ENCODE measurements at places on chromosomes 12 and 14. TPM values are rescaled to one million over a fixed set of nuclear protein-coding genes. Genes with fewer than 3 reads are reported as not detected.

- no peaks in the 10 kb centered on the region for H3K36me3 ChIP-seq
- H3K27me3 ChIP-seq = no peaks in the 10 kb centered on the region
- H3K4me1 ChIP-seq = peaks cover 1% of the 10 kb centered on the region
- no peak overlapping the region for H3K4me3 ChIP-seq
Observed at GRCh38 chr14:73945159-73945670, 4.7 kb downstream of the FAM161B start.

Gene BMAL2
- 0.72 TPM for total RNA-seq

Gene ATP6V1D
- 54.1 TPM for total RNA-seq

- H3K4me3 ChIP-seq = no peak overlapping the region
- H3K36me3 ChIP-seq = no peaks in the 10 kb centered on the region
- no peak for DNase-seq
- H3K27me3 ChIP-seq = no peaks in the 10 kb centered on the region
- no peaks in the 10 kb centered on the region for H3K4me1 ChIP-seq
Observed at GRCh38 chr12:60752589-60752988, 1156.8 kb downstream of the SLC16A7 start.

Gene TSPAN11
- 1.6 TPM for total RNA-seq

- H3K4me1 ChIP-seq = no peaks in the 10 kb centered on the region
- H3K27ac ChIP-seq = no peak overlapping the region
- H3K36me3 ChIP-seq = no peaks in the 10 kb centered on the region
Observed at GRCh38 chr12:124217508-124218242, 77.2 kb upstream of the RFLNA start.

GRCh38 chr14:39469094-39469710, 37.0 kb upstream of the FBXO33 start:
- no peaks in the 10 kb centered on the region for H3K27me3 ChIP-seq
- DNase-seq = no peak
- H3K27ac ChIP-seq = no peak overlapping the region
- no peaks in the 10 kb centered on the region for H3K4me1 ChIP-seq
- H3K4me3 ChIP-seq = no peak overlapping the region

Gene TEAD4
- 4.2 TPM for total RNA-seq

- DNase-seq = peak; percentile 35
- no peaks in the 10 kb centered on the region for H3K27me3 ChIP-seq
- H3K4me3 ChIP-seq = no peak within 1 kb of the TSS
- no peak within 1 kb of the TSS for H3K27ac ChIP-seq
- no peaks in the 10 kb centered on the region for H3K36me3 ChIP-seq
Observed at GRCh38 chr14:69879175-69880043, at the start of gene SMOC1. TSS of gene SMOC1 (plus strand) at chr14:69879416. CDS start at chr14:69879679, 263 bp downstream.

DNA sequence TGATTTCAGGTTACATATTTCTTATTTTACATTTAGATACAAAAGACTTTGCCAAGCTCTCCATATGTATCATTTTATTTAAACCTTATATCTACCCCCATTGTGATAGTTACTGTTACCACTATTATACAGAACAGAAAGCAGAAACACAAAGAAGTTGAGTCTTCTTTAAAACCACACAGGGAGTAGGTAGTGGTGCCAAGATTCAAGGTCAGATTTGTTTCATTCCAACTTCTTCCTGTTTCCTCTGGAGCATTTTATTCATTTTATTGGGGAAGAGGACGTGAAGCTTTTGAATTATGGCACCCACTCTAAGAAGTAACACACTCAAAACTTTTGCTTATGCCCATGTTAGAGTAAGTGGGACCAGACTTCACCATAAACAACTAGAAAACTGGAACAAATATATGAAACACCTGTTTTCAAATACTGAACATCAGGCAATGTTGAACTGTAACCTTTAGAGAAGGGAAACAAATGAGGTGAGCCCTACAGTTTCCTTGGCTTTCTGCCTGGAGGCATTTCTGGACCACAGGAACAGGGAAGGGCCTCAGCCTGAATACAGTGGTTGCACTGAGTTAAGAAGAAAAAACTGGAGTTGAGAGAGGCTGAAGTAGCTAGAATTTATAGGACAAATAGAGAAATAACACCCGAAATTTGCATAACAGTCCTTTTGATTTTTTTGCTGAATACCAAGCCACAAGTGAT, 160.4 kb upstream of the SSTR1 start:
- no peaks in the 10 kb centered on the region for H3K36me3 ChIP-seq
- H3K27ac ChIP-seq = no peak overlapping the region
- H3K27me3 ChIP-seq = no peaks in the 10 kb centered on the region
- H3K4me3 ChIP-seq = no peak overlapping the region
- DNase-seq = no peak
- H3K4me1 ChIP-seq = no peaks in the 10 kb centered on the region

DNA sequence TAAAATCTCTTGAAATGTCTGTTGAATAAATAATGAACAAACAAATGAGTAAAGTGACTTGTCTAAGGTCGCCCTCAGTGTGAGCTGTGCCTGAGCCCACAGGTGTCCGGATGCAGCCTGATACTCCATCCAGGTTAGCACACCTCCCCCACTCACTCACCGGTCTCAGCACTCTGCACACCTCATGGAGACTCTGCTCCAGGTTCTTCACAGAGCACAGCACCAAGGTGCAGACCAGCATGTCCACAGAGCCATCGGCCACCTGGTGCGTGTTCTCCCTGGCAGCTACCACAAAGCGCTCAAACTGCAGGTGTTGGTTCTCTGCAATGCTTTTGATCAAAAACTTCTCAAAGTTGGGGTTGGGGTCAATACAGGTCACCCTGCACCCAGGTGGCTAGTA, 4.1 kb upstream of the KRT7 start:
- peaks cover 7% of the 10 kb centered on the region for H3K4me1 ChIP-seq
- DNase-seq = no peak
- no peaks in the 10 kb centered on the region for H3K36me3 ChIP-seq

GRCh38 chr12:109432842-109433304, 44.2 kb downstream of the KCTD10 start:
- no peaks in the 10 kb centered on the region for H3K36me3 ChIP-seq
- peak; percentile 89 for DNase-seq
- no peaks in the 10 kb centered on the region for H3K27me3 ChIP-seq

- no peak for DNase-seq
- peaks cover 20% of the 10 kb centered on the region for H3K4me1 ChIP-seq
- H3K27me3 ChIP-seq = no peaks in the 10 kb centered on the region
Observed at GRCh38 chr12:98416845-98417244, 98.5 kb upstream of the TMPO start.

Gene TMEM132C
- total RNA-seq = 31.9 TPM

DNA sequence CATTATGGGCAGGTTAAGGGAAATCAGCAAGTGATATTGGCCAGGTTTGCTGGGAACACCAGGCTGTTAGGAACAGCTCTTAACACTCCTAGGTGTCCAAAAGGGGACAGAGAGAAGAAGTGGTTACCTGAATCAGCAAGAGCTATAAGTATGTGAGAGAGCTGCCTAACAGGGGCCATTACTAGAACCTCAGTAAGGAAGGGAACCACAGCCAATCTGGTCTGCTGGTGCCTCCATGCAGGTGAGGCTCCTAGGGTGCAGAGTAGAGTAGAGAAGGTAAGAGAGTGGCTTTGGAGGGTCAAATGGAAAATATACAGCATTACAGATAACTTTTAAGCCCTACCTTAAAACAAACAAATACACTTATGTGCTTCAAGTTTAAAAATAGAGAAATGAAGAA, 36.6 kb upstream of the CCT2 start:
- no peaks in the 10 kb centered on the region for H3K36me3 ChIP-seq
- no peak overlapping the region for H3K4me3 ChIP-seq
- no peak overlapping the region for H3K27ac ChIP-seq
- no peak for DNase-seq

DNA sequence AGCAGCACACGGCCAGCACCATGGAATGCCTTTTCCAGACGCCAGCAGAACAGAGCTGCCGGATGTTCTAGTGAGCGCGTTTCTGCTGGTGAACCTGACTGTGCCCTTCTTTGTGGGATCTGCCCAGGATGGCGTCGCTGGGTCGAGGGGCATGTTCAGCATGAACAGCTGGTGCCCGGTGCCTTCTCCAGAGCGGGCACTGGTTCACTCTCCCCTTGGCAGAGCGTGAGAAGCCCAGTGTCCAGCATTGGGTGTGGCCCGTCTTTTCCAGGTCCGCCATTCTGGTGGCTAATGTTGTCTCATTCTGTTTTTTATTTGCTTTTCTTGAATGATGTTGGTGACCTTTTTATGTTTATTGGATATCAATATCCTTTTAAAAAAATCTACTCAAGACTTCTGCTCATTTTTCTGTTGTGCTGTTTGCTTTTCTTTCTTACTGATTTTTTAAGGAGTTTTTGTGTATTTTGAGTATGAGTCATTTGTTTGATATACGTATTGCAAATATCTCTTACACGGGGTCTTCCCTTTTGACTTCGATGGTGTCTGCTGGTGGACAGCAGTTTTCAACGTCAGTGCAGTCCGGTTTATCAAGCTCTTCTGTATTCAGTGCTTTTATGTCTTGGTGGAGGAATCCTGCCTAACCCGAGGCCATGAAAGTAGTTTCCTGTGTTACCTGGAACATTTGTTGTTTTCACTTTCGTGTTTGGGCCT, 74.3 kb downstream of the ADGRD1 start:
- no peak overlapping the region for H3K4me3 ChIP-seq
- no peaks in the 10 kb centered on the region for H3K27me3 ChIP-seq
- H3K4me1 ChIP-seq = no peaks in the 10 kb centered on the region
- no peaks in the 10 kb centered on the region for H3K36me3 ChIP-seq
- no peak overlapping the region for H3K27ac ChIP-seq
- no peak for DNase-seq

GRCh38 chr12:5184186-5184585, 140.5 kb downstream of the KCNA5 start:
- H3K27ac ChIP-seq = no peak overlapping the region
- no peaks in the 10 kb centered on the region for H3K36me3 ChIP-seq
- H3K27me3 ChIP-seq = no peaks in the 10 kb centered on the region
- no peak overlapping the region for H3K4me3 ChIP-seq
- no peaks in the 10 kb centered on the region for H3K4me1 ChIP-seq

DNA sequence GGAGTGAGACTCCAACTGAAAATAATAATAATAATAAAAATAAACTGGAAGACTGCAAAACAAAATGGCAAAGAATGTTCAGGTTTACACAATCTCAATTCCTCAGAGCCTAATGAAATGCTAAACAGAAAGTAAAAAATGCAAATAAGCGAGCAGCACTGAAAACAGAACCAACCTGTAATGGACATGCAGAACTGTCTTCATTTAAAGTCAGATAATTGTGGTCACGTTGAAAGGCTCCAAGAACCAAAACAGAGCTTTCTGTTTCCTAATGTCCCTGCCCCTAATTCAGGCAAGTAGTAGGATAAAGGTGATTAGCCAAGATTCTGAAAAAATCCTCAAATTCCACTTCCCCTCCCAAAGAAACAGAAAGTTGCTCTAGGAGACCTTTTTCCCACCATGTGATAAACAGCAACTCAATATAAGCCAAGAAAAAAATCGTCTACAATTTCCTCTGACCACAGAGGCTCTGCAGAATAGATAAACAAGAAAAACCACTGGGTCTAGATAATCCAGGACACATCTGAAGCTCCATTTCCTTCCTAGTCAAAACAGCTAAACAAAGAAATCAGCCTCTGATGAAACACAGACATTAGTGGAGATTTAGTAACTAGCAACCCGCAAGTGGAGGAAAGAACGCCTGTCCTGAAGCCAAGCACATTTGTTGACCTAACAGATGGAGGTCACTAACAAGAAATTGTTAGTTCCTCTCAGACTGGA, 3.0 kb downstream of the MIS18BP1 start:
- peak overlapping the region; percentile 51 for H3K27ac ChIP-seq
- no peaks in the 10 kb centered on the region for H3K36me3 ChIP-seq
- peak overlapping the region; percentile 22 for H3K4me3 ChIP-seq
- H3K4me1 ChIP-seq = peaks cover 11% of the 10 kb centered on the region
- DNase-seq = no peak

Data from ovary (tissue), 10 donors.